Caco-2 (cell line): ENCODE measurements at places on chromosomes 4 and X.
A peak's percentile ranks its signal among the peaks of the same experiment; 100 is the strongest.

- DNase-seq = no peak
Observed at GRCh38 chr4:8422786-8423185, 17.7 kb downstream of the ACOX3 start.

DNA sequence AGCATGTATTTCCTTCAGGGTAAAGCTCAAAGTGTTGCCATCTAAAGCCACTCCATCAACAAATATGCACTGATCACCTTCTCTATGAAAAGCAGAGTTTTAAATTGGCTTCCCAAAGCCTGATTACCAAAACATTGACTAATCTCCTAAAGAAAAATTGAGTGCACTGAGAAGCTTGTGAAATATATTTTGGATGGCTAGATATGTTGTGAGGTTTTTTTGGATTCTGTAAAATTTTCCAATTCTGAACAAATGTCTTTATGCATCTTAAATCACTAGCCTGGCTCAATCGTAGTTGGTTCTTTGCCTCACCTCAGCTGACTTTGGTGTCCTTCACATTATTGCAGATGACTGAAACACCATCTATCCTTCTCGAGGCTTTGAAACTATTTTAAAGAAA is 14.9 kb upstream of the EXOSC9 start:
- no peak for DNase-seq

- peak; percentile 40 for DNase-seq
Observed at GRCh38 chrX:75273483-75273882, 402 bp upstream of the UPRT start.

DNA sequence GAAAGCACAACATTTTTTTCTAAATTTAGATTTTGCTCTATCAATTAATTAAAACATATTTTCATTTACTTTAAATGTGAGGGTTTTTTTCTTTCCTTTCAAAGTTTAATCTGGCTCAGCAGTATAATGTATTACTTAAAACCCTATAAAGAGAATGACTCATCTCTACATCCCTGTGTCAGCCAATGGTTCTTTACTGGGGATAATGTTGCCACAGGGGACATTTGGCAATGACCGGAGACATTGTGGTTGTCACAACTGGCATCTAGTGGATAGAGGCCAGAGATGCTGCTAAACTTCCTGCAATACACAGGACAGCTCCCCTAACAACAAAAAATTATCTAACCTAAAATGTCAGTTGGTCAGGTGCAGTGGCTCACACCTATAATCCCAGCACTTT is 53.8 kb downstream of the SYNPO2 start:
- no peak for DNase-seq

DNA sequence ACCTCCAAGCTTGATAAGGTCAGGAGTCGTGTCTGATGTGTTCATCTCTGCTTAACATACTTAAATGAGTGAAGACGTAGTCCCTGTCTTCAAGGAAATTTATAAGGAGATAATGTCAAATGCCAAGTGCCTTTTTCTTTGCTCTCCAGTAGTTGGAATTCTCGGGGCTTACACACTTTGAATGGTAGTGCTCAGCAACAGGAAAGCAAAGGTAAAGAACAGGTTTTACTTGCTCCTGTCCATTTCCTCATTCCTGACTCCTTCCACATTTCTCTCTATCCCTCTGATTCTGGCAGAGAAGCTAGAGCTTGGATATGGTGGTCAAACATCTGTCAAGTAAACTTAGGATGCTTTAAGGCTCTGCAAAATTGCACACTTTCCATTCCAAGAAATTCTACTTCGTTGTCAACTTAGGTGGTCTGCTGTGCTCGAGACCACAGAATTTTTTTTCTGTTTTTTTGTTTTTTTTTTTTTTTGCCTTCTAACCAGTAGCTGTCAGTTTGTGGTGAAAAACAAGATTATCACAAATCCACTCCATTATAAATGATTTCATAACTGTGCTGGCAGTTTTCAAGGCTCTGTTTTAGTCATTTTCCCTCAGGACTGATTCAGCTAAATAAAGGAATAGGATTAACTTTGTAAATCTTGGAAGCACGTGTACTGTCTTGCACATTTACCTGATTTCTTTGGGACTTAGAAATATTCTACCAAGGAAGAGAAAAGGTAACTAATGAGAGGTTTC is 180.8 kb upstream of the ANXA3 start:
- DNase-seq = no peak

DNA sequence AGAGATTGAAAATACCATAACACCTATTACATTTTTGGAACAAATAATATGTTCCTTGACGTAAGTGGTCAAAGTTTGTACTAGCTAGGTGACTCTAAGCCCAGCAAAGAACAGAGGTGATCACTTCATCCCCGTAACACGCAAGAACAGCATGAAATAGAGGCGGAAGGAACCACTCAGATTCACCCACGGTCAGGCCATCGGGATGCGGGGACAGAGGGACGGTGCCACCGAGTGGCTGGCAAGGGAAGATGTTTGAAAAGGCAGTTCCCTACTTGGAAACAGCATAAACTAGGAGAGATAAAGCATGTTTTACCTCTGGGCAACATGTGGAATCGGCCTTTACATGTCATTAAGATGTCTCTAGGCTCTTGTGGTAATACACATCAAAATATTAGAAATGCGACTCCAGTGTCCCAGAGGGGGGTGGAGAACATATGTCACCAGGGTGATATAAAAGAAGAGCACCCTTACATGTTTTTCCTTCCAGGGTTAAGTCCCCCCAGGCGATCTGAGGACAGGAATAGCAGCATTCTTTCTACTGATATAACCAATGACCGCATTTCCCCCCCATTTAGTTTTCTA is 84.0 kb downstream of the PHKA2 start:
- no peak for DNase-seq

DNA sequence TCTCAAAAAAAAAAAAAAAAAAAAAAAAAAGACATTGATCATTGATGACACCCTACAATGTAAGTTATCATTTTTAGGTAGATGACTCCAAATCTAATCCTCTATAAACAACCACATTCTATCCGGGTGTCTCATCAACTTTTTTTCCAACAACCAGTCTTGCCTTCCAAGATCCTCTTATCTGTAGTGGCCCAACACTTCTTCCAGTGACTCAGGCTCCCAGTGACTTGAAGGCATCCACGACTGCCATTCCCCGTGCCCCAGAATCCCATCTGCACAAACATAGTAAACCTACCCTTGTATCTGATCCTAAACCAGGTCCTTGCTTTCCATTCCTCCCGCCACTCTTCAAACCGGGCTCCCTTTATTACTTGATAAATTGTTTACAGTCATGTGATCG is 15.6 kb upstream of the TSPAN5 start:
- DNase-seq = no peak

DNA sequence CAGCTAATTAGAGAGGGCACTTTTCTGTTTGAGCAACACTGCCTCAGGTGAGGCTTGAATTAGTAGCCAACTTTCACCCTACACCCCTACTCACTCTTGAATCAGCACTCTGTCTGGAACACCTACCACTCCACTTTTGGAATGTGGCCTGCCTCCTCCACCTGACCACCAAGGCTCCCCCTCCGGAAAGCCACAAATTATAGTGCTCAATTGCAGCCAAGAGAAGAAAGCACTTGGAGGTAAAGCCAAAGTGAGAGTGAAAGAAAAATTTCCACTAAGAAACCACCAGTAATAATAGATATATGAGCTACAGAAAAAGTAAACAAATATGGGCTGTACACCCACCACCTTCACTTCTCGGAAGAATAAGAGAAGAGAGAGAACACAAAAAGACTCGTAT is 41.1 kb downstream of the PPP3CA start:
- no peak for DNase-seq

DNA sequence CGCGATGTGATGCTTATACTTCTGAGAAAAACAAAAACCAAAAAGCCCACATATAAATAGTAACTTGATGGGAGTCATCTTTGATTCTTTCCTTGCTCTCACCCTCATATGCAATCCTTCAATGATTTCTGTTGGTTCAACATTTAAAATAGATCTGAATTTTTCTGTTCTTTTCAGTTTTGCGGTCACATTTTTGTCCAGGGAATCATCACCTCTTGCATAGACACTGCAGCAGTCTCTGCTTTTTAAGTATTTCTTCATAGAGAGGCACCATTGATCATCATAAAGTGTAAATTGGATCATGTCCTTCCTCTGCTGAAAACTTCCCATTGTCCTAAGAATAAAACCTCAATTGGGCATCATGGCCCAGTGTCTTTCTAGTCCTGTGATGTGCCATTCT is 81.1 kb upstream of the SLC4A4 start:
- DNase-seq = no peak

DNA sequence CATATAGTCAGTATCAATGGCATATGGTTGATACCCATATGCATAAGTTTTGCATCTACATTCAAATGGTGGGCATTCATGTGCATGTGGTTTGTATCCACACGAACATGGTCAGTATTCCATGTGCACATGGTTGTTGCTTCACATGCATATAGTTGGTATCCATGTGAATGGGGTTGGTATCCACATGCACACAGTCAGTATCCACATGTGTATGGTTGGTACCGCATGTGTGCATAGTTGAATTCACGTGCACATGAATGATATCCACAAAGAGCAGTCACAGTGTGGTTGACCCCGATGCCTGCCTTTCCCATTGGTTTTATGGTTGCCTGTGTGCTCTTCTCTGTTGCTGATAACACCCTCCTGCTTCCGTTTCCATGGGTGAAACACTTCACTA is 427.9 kb downstream of the STIM2 start:
- no peak for DNase-seq

- peak; percentile 6 for DNase-seq
Observed at GRCh38 chr4:47786958-47787370, 50.9 kb downstream of the CORIN start.

GRCh38 chrX:139093201-139093600 is 381.7 kb upstream of the FGF13 start:
- no peak for DNase-seq

GRCh38 chr4:1604706-1605205 is 79.4 kb downstream of the FAM53A start:
- DNase-seq = peak; percentile 56

- DNase-seq = no peak
Observed at GRCh38 chrX:69034451-69034850, 130.8 kb downstream of the PJA1 start.

DNA sequence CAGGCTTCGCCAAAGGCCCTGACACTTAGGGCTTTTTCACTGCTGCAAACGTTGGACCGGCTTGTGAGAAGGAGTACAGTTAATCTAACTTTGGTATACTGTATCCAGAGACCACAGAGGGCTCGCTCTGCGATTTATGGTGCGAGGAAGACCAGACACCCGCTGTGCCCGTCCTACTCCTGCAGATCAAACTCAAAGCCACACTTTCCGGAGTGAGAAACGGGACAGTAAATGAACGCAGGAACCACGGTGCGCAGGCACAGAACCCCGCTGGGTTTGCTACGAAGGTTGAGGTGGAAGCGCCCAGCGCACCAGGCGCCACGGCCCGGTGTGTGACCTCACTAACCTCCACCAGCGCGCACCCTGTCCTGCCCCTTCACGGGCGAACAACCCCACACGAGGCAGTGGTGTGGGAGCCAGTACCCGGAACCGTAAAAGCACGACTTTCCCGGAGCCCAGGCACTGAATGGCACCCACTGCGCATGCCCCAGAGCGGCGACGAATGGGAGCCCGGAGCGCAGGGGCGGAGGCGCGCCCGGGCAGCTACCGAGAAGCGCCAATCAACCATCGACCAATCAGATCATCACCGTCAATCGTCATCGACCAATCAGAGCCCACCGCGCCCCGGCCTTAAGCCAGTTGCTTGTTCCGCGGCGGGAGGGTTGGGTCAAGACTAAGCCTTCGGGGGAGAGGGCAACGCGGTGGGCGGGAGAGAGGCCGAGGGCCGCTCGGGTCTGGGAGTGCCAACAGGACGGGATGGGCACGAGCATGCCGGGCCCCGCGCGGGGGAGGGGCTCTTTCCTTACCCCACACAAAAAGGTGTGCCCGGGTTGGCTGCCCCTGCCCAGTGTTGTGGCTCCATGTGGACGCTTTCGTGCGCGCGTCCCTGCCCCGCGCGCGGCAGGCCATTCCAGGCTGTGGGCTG is 21.3 kb upstream of the WDR45 start:
- DNase-seq = peak; percentile 92

DNA sequence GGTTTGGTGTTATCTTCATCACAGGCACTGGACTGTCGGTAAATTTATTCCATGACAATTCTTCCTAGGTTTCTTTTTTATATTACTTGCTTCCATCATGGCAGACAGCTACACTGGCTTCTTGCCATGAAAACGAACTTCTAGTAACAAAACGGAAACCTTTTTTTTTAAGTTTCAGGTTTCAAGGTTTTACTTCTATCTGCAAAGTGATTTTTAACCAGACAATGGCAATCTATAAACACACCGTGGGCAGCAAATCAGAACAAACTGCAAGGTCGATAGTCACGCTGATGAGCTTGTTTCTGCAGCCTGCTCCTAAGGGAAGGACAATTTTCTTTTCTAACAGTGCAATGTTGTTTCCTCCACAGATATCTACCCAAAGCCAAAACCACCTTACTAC is 29.9 kb downstream of the XG start:
- no peak for DNase-seq

- DNase-seq = no peak
Observed at GRCh38 chr4:144295286-144295995, 154.9 kb upstream of the GYPA start.

- DNase-seq = peak; percentile 74
Observed at GRCh38 chr4:112817933-112818593, 181.1 kb downstream of the LARP7 start.

- DNase-seq = no peak
Observed at GRCh38 chr4:54058171-54058570, 6.2 kb downstream of the CHIC2 start.

GRCh38 chrX:109658391-109658790 is 33.4 kb upstream of the KCNE5 start:
- no peak for DNase-seq

DNA sequence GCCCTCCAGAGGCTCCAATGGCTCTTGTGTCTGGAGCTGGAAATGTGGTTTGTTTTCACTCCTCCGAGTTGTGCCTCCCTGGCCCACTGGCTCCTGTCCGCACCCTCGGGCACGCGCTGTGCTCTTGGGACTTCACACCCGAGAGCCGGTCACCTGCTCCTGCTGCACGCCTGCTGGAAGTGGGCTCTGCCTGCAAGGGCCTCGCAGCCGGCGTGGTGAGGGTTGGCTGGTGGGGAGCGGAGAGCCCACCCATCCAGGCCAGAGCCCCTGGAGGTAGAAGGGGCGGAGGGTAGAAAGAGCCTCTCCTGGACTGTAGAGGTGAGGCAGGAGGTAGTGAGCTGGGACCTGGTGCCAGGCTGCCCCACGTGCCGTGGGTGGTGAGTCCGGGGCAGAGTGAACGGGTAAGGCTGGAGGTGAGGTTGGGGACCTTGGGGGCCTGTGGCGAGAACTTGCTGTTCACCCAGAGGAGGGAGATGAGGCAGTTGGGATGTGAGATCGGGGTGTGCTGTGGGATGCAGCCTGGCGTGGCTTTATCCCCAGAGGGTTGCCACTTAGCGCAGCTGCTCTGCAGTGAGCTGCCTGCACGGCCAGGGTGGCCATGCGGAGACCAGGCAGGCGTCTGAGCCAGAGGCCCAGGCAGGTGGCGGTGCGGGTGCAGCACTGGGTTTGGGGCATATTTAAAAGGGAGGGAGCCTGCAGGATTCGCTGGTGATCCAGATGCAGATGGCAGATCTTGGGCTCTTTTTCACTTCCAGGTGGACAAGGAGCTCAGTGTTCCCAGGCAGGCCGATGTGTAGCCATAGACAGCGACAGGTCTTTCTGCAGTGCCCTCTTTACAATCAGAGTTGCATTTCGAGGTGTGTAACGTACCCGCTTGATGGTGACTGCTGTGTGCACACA is 48.8 kb downstream of the PCGF3 start:
- DNase-seq = no peak

GRCh38 chr4:103307453-103308247 is 109.5 kb upstream of the CENPE start:
- no peak for DNase-seq
